Thymus (tissue), 14 donors: ENCODE measurements at places on chromosomes 16 and 17. TPM values are rescaled to one million over a fixed set of nuclear protein-coding genes. Genes with fewer than 3 reads are reported as not detected.

DNA sequence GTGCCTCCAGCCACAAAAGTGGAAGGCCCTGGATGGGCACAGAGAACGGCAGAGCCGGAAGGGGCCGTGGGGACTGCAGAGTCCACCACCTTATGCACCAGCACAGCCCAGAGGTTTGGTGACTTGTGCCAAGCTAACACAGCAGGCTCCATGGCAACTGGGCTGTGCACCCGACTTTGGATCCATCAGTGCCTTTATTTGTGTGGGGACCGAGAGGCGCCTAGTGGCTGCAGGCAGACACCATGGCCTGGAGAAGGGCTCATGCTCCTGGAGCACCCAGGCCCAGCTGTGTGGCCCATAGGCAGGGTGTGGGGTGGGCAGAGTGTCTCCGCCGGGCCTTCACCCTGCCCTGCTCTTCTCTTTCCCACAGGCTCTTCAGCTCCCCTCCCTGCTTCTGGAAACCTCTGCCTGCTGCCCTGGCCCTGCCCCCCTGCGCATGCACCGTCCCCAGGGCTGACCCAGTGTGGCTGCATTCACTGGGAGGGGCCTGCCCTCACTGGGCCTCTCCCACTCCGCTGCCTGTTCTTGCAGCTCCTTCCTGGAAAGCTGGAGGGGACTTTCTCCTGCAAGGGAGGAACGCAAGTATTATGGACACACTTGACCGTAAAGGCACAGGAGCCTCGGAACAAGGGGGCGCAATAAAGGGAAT lies 10.1 kb downstream of the C16orf90 start:
- DNase-seq, result no peak
- H3K36me3 ChIP-seq, result peaks cover 54% of the 10 kb centered on the region
- H3K4me1 ChIP-seq, result no peaks in the 10 kb centered on the region

DNA sequence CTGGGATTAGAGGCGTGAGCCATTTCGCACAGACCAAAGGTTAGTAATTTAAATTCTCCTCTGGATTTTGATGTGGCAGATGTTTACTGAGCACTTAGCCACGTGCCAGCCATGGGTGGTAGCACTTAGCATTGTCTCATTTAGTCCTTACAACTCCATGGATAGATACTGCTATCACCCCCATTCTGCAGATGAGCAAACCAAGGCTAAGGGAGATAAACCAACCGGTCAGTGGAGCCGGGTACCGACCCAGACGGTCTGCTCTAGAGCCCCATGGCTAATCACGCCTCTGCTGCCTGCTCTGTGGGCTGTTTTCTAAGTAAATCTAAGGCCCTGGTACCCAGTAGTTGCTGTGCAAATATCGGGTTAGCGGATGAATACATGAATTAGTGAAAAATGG lies 12.6 kb upstream of the ADGRG1 start:
- H3K36me3 ChIP-seq, result no peaks in the 10 kb centered on the region
- no peak for DNase-seq
- no peak overlapping the region for H3K27ac ChIP-seq
- no peaks in the 10 kb centered on the region for H3K27me3 ChIP-seq
- peaks cover 9% of the 10 kb centered on the region for H3K4me1 ChIP-seq

DNA sequence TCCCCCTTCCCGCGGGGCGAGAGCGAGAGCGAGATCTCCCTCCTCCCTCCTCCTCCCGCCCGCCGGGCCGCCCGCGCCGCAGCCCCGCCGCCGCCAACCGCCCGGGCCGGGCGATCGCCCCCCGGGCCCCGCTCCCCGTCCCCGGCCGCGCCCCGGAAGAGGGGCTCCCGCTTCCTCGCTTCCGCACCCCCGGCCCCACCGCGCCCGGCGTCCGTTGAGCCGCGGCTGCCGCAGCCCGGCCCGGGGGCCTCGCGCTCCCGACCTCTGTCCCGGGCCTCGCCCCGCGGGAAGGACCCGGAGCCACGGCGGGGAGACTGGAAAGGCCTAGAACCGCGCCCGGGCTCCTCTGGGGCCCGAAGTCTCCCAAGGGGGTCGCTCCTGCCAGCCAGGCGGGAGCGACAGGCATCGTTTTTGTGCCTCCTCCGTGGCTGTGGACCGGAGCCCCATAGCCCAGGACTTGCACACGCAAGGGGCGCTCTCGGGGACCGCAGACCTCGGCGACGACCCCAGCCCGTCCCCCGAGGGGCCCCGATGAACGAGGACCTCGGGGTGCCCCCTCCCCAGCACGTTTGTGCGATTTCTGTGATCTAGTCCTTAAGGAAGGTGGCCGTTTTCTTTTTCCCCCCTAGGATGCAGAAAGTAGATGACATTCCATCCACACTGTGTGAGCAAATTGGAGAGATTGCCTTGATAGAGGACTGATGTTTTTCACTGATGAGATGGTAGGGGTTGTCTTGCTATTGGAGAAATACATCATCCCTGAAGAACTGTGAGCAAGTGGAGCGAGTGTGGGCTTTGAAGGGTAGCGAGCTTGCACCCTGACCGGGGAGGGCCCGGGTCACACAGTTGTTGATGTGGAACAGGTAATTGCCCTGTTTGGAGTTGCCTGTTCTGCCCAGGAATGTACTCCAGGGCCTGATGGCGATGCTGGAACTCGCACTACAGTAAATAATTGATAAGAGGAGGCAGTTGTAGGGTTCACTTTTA lies 611 bp downstream of the BANP start:
- H3K27me3 ChIP-seq, result no peaks in the 10 kb centered on the region
- H3K36me3 ChIP-seq, result peaks cover 28% of the 10 kb centered on the region
- DNase-seq, result no peak
- peak overlapping the region; percentile 90 for H3K4me3 ChIP-seq

DNA sequence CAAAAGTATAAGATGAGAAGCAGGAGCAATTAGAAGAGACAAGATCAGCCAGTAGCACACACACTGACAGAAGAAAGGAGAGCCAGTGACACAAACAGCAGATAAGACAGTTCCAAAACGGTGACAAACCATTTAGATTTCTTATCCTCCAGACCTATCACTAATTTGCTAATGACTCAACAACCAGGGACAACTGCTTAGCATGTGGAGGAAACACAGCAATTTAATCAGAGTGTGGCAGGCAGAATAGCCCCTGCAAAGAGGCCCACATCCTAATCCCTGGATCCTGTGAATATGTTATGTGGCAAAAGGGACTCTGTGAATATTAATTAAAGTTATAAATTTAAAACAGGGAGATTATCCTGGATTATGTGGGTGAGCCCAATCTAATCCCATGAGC lies 81.1 kb downstream of the CACNG1 start:
- no peak for DNase-seq
- H3K4me1 ChIP-seq, result no peaks in the 10 kb centered on the region
- H3K27ac ChIP-seq, result no peak overlapping the region
- H3K4me3 ChIP-seq, result no peak overlapping the region
- H3K27me3 ChIP-seq, result no peaks in the 10 kb centered on the region

Gene SULT1A1
- 26.3 TPM for total RNA-seq

Gene TLCD2
- 0.24 TPM for total RNA-seq

GRCh38 chr17:37220607-37220953 lies 155.2 kb upstream of the C17orf78 start:
- H3K36me3 ChIP-seq, result peaks cover 5% of the 10 kb centered on the region
- no peak overlapping the region for H3K4me3 ChIP-seq
- H3K27me3 ChIP-seq, result no peaks in the 10 kb centered on the region

DNA sequence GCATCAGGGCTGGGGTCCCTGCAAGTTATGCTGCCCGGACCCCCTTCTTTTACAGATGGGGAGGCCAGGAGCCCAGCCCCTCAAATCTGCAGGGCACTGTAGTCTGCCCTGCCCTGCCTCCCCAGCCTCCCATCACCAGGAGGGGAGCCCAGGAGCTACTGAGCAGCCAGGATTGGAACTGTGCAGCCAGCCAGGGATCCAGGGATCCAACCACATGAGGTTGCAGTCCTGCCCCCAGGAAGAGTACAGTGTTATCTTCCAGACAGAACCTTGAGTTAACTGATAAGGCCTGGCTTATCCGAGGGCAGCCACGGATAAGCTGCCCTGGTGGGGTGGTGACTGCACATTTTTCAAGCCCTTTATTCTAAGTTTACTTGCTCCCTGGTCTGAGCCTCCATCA lies 11.4 kb upstream of the NDRG4 start:
- DNase-seq, result no peak
- H3K4me3 ChIP-seq, result no peak overlapping the region
- no peaks in the 10 kb centered on the region for H3K36me3 ChIP-seq
- peaks cover 32% of the 10 kb centered on the region for H3K27me3 ChIP-seq
- H3K4me1 ChIP-seq, result peaks cover 5% of the 10 kb centered on the region

DNA sequence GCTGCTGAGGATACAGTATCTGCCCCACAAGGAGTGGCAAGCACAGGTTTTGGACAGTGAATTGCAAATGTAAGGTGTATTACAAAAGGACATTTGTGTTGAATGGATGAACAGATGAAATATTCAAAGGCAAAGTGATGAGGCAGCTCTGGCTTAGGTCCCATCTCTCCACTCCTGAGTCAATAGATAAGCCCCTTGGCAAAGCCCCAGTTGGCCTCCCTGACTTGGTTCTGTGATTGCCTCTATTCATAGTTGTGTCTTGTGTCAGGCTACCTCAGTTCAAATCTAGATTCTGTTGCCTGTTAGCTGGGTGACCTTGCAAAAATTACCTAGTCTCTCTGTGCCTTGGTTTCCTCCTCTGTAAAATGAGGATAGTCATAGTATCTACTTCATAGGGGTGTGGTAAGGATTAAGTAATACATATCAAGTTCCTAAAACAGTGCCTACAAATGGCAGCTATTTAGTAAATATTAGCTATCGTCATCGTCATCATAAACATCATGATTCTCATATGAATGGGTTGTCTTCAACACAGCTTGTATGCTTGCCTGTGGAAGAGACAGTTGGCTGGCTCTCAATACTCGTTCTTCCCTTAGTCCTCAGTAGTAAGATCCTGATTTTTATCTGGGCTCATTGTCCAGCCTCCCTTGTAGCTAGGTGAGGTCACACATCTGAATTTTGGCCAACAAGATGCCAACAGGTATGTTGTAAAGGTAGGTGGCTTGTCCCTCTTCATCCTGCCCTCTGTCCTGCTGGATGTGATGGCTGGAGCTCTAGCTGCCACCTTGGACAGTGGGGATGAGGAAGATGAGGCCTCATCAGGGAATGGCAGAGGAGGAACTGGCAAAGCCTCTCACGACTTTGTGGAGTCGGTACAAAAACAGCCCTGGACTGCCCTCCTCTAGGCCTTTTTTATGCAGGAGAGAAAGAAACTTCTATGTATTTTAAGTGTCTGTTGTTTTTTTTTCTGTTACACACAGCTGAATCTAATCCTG lies 2.1 kb upstream of the MFAP4 start:
- DNase-seq, result no peak
- no peaks in the 10 kb centered on the region for H3K27me3 ChIP-seq
- peaks cover 30% of the 10 kb centered on the region for H3K4me1 ChIP-seq
- H3K4me3 ChIP-seq, result no peak overlapping the region
- peaks cover 2% of the 10 kb centered on the region for H3K36me3 ChIP-seq

- H3K4me3 ChIP-seq, result no peak overlapping the region
- no peaks in the 10 kb centered on the region for H3K27me3 ChIP-seq
- H3K36me3 ChIP-seq, result peaks cover 81% of the 10 kb centered on the region
- H3K27ac ChIP-seq, result no peak overlapping the region
- no peak for DNase-seq
- peaks cover 10% of the 10 kb centered on the region for H3K4me1 ChIP-seq
Observed at GRCh38 chr17:45104907-45105624, 27.2 kb downstream of the PLCD3 start.

DNA sequence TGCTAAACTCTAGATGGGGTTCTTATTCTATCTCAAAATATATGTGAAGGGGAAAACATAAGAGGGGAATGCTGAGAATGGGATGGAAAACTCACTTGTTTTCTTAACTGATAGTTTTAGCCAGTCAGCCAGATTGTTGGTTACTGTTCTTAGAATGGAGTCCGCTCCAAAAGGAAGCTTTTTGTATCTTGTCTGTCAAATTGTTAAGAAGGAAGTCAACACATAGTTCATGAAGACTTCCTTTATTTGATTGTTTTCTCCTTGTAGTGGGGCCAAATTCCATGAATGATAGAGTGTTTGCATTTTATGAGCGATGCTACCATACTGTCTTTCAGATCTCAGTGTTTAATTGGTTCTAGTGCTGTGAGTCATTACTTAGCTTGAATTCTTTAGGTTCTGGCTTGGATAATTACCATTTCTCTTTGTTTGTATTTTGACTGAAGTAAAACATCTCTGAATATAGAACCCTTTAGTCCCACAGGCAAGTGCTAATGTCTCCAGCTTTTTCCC lies 98.3 kb upstream of the GOT2 start:
- no peak overlapping the region for H3K27ac ChIP-seq
- no peaks in the 10 kb centered on the region for H3K36me3 ChIP-seq
- no peak for DNase-seq
- H3K4me3 ChIP-seq, result no peak overlapping the region

DNA sequence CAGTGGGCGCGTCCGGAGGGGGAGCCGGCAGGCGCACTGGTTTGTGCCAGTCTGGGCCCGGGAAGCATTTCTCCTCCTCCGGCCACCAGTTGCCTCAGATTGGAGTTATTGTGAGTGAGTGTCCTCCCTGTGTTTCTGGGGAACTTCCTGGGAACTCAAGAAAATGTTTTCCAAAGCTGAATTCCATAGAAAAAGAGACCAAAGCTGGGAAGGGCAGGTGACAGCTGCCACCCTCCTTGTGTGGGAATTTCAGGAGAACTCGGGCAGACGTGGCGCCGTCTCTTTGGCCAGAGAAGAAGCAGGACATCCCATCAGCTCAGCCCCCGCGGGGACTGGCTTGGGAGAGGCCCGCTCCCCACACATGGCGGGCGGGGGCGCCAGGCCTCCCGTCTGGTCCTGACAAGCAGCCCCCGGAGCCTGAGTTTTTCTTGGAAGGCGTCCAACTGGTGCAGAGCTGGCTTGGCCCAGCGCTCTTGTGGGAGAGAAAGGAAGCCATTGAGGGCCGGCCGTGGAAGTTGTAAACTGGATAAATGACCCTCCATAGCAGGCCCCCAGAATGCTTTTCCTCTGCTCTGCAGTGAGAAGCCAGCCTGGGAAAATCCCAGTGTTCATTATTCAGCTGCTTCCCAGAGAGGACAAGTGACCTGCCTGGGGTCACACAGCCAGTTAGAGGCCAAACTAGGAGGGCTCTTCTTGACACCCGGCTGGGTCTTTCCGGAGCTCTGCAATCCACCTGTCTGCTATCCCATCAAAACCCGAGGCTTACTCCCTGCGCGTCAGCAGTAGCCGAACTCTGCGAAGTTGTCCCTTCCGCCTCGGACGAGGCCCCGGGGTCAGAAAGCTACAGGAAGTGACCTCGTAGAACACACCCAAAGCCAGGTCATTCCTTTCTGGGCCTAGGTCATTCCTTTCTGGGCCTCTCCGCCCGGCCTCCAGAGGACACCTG lies 39.2 kb upstream of the GSE1 start:
- H3K4me3 ChIP-seq, result no peak overlapping the region
- H3K4me1 ChIP-seq, result peaks cover 98% of the 10 kb centered on the region
- DNase-seq, result no peak
- no peaks in the 10 kb centered on the region for H3K27me3 ChIP-seq

Gene WNT9B
- total RNA-seq, result 0.05 TPM

DNA sequence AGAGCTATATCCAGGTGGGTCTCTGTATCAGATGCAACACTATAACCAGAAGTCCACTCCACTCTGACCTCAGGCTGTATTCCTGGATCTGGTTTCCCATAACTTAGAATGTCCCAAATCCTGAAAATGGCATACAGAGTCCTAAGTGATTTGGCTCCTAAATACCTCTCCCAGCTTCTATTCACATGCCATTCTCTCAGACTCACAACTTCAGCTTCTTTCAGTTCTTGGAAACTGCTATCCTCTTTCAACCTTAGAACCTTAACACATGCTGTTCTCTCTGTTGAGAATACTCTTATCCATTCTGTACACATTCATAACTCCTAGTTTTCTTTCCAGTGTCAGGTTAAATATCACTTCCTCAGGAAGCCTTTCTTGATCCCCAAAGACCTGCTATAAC lies 132.0 kb downstream of the BRIP1 start:
- H3K36me3 ChIP-seq, result peaks cover 5% of the 10 kb centered on the region
- no peaks in the 10 kb centered on the region for H3K27me3 ChIP-seq
- no peak overlapping the region for H3K4me3 ChIP-seq
- DNase-seq, result no peak
